ENCODE measurements at places on chromosomes 4 and X.

- no peak for DNase-seq
These were observed 425.2 kb downstream of the IDS start for GRCh38 chrX:149079805-149080406.

- DNase-seq: no peak
These were observed 5.2 kb downstream of the APBB2 start for GRCh38 chr4:41209187-41209586.

DNA sequence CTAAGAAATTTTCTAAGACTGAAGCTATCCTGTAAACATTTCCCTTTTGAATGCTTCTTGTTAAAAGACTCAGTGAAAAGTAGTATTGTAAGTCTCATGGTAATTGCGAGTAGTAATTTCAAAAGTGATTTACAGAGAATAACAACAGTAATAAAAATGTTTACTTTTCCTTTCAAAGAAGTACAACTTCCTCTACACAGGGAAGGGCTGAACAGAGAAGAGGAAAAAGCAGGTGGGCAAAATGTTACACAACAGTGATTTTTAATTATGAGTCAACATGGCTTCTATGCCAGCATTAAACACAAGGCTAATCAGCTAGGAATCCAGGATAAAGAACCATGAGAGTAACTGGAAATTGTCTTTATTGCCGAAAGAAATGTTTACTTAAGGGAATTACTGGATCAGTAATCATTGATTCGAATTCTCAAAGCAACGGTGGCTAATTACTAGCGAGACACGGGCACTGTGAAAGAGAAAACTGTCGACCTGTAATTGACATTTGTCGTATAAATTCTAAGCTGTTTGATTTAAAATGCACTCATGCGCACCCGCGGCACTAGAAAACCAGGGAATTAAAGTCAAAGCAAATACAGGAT, 15.4 kb downstream of the UTP3 start:
- no peak for DNase-seq

- DNase-seq: no peak
These were observed 300.7 kb downstream of the NR3C2 start for GRCh38 chr4:148141501-148141900.

DNA sequence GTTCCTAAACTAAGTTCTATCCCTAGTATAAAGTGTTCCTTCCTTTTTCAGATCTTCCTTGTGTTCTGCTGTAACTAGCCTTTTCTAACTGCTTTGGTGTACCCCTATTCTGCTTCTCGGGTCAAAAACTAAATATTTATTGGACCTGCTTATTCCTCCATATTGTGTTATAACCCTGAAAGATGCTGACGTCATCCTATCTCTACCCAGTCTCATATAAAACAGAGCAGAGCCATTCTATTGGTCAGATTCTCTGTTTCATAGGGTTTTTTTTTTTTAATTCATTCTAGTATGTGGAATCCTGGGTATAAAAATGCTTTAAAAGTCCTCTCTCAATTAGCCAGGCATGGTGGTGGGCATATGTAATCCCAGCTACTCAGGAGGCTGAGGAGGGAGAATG, 349.7 kb downstream of the ACTRT1 start:
- no peak for DNase-seq

DNA sequence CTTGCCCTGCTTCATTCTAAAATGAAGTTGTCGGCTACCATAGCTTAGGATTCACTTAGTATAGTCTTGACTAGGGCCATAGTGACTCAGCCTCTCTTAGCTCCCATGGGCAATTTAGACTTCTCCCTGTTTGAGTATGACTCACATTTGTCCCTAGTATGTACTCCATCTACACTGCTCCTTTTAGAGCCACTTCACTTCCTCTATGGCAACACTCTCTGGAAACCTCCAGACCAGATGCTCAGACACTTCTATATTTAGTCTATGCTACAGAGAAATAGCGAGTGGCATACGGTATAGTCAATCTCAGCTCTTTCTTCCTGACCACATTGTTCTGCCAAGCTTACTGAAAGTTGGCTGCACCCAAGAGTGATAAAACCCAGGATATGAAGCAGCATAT, 11.2 kb downstream of the MEPE start:
- DNase-seq: no peak

DNA sequence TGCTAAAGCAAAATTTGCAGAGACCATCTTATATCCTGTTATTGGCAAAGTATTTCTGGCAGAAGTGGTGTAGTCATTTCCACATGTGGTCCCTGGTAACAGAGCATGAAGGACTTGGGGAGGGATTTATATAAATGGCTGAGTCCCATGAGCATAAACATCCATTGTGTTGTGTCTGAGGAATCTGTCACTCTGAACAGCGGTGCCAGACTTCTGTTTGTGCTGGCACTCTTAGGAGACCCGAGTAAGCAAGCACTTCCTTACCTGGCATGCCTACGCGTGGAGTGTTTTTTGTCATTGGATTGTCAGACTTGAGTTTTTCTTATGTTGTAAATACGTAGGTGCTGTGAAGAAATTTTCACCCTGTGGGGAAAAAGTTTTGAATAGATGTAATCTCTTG, 285.9 kb downstream of the ARHGAP10 start:
- DNase-seq: no peak

DNA sequence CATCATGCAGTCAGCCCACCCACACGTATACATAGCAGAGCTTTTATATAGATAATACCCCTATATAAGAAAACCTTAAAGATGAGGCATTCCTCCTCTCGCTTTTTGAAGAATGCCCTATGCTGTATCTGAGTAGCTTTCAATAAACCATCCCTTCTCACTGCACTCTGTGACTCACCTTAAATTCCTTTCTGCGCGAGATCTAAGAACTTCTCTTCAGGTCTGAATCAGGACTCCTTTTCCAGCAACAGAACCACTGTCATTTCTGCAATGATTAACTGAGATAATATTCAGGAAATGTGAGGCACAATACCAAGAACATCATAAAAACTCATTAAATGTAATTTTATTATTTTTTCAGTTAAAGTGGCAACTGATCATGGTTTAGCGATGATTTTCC, 76.4 kb upstream of the DCLK2 start:
- no peak for DNase-seq

DNA sequence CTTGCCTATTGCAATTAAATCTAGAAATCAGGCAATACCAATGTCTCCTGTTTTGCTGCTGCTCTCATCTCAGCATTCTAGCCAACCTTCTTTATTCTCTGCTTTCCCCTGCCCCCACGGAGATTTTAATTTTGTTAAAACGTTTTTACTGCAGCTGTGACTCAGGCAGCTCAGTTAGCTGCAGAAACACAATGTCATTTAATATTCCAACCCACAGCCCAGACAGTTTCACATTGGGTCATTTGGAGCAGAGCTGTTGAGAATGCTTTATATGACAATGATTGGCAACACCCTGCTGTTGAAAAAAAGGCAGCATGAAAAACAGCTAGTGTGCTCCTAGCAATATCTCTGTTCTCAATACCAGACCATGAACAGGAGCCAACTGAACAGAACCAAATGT, 12.6 kb upstream of the SLC10A4 start:
- no peak for DNase-seq

DNA sequence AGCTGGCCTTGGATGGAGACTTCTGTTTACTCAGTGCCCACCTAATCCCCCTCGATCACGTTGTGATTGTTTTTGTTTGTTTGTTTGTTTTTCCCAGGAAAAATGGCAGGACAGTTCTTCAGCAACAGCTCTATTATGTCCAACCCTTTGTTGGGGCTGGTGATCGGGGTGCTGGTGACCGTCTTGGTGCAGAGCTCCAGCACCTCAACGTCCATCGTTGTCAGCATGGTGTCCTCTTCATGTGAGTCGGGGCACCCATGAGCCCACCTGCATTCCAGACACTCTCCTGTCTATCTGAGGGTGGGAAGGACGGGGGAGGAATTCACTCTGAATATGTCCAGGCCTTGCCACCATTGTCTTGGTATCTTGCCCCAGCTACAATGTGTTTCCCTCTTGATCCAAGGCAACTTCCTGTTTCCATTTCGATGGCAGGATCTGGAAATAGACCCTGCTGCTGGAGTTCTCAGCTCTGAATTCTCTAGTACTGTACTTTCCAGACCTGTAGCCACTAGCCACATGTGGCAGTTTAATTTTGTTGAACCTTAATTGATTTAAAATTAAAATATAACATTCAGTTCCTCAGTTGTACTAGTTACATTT, 10.5 kb downstream of the SLC34A2 start:
- no peak for DNase-seq

DNA sequence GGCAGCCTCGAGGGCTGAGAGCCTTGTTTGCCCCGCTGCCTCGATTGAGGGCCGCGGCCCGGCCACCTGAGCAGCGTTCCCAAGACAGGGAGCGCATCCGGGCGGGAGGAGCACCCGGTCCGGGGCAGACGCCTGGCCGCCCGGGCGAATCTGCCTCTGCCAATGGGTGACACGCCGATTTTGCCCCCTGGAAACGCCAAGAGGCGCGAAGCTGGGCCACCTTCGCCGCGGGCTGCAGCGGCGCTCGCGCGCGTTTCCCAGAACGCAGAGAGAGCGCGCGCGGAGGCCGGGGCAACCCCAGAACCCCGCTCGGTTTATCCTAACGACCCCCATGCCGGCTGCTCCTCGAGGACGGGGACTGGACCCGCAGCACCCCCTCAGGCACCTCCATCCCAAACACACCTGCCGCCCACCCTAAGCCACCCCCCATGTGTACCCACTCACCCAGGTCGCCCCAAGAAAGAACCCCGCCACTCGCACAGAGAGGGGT, 575 bp downstream of the MAP7D2 start:
- peak; percentile 33 for DNase-seq

- DNase-seq: no peak
These were observed 707.5 kb upstream of the ACTRT1 start for GRCh38 chrX:128759745-128760144.

- DNase-seq: peak; percentile 45
These were observed 593 bp downstream of the NPY1R start for GRCh38 chr4:163331629-163332376.

DNA sequence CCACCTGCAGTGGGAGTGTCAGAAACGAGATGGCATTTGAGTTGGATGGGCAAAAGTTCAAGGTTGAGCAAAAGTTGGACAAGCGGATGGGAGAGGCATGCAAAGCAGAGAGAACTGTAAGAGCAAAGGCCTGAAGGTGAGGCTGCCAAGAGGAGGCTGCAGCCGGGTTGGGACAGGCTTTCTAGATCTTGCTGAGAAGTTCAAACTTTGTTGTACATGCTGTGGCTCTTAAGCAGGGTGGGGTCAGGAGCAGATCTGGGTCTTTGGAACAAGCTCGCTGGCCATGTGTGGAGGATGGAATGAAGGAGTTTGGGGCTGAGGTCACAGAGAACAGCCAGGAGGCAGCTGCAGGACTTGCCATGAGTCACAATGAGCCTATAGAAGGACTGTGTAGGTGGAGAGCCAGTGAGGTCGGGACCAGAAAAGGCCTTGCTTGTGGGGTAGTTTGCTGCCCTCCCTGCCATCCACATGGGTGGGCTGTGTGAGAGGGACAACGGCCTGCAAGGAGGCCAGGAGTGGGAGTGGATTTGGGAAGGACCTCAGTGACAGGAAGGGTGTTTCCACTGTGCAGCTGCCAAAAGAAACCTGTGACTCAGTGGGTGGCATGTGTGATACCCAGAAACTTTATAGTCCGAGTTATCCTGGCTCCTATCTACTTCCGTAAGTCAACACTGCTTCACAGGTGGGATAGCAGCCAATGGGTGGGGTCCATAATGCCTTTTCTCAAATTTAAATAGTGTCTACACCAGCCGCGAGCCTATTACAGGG, 210.4 kb downstream of the MID1IP1 start:
- no peak for DNase-seq

GRCh38 chr4:39406763-39407583, at the start of gene KLB:
Gene KLB, plus strand, starts transcription at chr4:39406930. Its CDS starts 20 bp downstream, at chr4:39406950.
- no peak for DNase-seq

GRCh38 chrX:153926858-153927671, 1.0 kb upstream of the ARHGAP4 start:
- DNase-seq: peak; percentile 61
